ENCODE measurements at places on chromosomes 7 and 10. TPM values are rescaled to one million over a fixed set of nuclear protein-coding genes. Genes with fewer than 3 reads are reported as not detected.

DNA sequence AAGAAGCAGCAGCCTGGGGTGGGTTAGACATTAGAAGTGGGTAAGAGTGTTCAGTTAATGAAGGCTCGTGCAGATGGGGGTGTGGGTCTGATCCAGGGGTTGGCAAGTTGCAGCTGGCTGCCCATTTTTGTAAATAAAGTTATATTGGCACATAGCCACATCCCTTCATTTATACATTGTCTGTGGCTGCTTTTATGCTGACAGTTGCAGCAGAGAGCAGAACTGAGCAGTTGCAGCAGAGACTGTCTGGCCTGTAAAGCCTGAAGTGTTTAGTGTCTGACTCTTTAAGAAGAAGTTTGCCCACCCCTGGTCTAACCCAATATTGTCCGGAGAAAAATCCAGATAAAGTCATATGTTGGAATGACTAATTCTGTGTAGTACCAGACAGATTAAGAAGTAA lies 38.1 kb downstream of the GLRX3 start:
- DNase-seq = no peak

- no peak for DNase-seq
These were observed 141.5 kb upstream of the NRG3 start for GRCh38 chr10:81733542-81733941.

DNA sequence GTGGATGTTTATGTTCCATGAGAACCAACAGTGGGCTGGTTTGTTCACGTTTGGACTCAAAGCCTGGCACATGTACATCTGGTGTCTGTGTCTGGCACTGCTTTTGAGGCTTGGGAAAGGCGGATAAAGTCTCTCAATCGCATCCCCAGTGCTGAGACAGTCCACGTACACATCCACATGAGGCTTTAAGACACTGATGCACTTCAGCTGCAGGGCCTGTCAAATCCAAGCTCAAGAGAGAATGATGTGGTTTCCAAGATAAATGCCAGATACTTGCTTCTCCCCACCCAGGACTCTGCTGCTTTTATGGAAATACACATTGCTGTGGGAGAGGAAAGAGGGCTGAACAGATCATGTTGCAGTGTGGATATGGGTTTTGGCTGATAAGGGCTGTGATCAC lies 178.4 kb downstream of the ADARB2 start:
- no peak for DNase-seq

DNA sequence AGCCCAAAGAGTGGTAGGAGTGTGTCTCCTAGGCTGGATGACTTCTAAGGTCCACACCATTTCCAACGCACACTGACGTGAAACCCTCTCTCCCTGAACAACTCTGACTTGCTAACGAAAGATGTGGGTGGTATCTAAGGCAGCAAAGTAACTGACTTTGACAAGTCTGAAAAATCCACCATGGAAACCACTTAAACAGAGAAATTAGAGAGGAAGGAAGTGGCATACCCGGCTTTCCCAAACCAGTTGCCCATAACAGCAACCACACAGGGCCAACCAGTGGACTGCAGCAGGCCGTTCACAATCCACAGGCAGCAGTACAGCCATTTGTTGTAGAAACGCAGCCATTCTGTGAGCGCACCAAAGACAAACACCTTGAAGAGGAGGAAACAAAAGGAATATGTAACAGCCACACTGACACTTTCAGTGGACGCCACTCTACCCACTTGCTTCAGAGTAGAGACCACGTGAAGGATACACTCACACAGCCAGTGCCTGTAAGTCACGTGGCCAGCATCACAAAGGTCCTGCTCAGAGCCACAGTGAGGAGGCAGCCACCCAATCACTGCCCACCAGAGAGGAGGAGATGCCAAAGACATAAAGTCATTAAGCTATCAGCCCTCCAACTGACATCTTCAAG lies 39.8 kb downstream of the SLC37A3 start:
- DNase-seq = no peak

DNA sequence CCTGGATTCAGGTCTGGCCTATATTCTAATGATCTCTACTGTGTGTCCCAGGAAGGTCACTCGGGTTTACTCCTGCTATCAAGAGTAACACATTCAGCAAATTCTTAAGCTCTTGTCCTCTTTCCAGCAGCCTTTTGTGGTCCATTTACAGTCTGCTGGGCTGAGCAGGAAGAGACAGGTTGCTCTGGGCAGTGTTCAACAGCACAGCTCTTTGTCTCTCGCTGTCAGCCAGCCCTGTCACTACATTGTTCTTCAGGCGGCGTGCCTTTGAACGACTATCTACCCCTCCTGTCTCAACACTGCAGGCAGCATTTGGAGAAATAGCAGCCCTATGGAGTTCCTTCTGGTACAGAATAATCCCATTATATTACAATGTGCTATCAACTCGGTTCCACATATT lies 192.2 kb upstream of the TBX20 start:
- DNase-seq = no peak

DNA sequence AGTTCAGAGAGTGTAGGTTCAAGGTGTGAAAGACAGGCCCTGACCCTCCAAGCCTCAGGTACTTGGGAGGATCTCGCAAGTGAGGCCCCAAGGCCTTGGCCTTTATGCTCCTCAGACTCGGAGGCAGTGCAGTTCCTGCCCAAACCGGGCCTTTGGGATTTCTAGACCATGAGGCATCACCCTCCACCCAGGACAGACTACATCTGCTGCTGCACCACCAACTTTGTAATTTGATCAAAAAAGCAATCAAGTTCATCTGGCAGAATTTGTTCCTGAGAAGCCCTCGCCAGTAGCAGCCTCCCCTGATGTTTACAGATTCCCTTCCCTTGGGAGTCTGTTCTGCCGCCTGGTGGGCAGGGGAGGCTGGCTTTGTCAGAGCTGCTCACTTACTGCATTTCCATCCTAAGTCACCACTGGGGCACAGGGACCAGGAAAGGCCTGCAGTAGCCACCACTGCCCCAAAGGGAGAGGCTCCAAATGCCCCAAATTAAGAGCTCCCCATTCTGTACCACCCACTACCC lies 2.1 kb downstream of the CAMK2G start:
- no peak for DNase-seq

GRCh38 chr10:58347967-58348366 lies 13.2 kb downstream of the UBE2D1 start:
- DNase-seq = no peak

DNA sequence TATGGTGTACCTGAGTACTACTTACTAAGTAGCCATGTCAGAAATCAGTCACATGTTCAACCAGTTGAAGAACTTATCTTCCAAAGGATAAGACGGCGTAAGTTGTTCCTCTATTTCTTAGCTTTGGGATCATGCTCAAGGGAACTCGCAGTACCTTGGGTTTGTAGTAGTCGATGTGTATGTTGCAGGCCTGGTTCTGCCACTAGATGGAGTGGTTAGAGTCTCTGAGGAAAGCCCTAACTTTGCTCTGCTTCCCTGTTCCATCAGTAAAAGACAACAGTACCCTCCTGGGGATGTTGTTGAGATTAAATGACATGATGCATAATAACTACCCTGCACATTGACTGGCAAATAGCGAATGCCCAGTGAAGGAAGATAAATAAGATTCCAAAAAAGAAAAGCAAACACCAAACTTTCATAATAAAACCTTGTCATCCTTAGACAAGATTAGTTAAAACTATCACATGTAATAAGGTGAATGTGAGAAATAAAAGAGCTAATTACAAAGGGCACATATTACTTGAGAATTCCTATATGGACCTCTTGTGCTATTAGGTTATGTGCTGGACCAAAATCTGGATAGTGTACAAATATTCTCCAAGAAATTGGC lies 165.9 kb downstream of the ABCA13 start:
- no peak for DNase-seq

DNA sequence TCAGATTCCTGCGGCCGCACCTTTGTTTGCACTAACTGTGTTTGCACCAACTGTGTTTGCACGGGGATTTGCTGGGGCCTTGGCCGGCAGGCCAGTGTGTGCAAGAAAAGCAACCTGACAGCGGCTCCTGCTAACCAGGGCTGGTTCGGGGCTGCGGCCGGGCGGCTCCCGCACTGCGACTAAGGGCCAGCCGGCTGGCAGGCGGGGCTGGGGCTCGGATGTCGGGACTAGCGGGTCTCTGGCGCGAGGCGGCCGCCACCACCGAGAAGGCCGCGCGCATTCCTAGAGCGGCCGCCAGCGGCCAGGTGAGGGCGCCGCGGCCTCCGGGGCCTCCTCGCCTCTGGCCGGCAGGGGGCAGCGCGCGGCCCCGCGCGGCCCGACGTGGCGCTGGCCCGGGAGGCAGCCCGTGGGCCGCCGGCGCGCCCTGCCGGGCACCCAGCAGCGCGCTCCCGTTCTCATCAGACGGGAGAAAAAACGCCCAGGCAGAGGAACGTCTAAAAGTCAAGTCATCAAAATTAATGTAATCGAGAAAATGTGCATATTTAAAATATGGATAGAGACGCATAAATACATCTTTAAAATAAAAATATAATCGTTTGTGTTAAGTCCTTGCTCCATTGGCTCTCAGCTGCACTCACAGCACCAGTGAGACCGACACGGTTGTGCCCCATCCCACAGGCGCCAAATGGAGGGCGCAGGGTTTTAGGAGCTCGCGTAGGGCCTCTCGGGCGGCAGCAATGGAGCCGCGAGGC lies 38.5 kb downstream of the ZNF777 start:
- no peak for DNase-seq

DNA sequence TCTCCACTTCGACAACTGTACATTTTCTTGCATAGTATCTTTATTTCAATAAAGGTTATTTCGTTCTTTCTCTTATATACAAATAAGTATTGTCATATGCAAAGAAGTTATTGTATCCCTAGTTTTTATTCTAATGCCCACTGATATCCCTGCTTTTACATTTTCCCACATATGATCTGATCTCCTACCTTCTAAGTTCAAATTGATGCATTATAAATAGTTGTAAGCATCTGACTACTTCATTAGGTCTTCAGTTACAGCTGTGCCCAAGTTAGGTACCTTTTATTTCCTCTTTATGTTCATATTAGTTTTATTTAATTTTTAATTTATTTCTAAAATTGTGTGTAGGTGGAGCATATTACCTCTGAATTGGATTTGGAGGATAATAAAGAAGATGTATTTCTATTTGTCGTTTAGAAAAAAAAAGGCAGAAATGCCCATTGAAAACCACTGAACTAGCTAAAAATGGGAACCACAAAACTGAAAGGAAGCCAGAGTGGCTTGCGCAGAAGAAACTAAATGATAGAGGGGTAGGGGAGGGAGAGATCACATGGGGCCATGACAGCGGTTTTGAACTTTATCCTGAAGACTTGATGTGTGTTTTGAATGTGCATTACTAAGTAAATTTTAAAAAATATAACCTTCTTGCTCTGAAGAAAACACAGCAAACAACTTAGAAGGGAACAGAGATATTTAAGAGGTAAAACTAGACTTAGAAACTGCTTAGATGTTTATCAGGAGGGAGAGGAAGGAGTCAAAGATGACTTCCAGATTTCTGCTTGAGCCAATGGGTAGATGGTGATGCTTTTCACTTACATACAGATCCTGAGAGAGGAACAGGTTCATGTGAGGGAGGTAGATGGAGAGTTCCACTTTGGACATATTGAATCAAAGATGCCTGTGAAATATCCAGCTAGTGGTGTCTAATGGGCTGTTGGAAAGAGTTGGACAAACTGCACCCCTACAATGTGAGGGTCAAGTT lies 9.3 kb upstream of the ZC3HAV1L start:
- no peak for DNase-seq

- DNase-seq = no peak
These were observed 4.8 kb upstream of the CHN2 start for GRCh38 chr7:29189743-29190201.

DNA sequence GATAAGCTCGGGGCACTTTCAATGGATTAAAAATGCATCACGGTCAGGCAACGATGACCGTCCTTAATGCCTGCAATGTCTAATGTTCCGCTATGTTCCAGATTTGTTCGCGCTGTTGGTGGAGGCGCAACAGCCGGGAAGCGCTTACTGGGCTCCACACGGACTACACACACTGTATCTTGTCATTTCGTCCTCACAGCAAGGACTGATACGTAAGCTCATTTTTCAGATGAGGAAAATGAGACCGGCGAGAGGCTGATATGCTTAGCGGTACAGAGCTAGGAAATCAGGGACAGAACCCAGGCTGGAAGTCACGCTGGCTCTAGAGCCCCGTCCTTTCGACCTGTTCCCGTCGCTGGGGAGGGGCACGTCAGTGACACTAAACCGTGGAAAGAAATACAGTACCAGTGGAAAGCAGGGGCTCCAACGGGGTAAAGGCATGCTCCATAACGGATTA lies 670 bp downstream of the TPK1 start:
- DNase-seq = no peak

DNA sequence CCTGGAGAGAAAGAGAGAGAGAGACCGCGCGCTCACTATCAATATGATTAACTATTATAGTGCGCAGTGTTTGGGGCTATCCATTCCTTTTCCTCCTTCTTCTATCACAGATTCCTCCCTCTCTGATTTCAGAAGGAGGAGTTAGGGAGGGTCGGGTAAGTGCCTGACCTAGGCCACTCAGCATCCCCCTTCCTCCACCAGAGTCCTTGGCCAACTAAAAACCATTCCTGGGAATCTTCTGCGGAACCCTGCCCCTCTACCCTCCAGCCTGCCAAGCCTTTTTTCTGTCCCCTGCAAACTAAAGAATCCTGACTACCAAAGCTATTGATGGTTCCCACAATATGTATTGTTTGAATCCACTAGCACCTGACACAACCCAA lies 256.2 kb upstream of the NFE2L3 start:
- no peak for DNase-seq

GRCh38 chr7:65746398-65746669 lies 126.5 kb upstream of the VKORC1L1 start:
- DNase-seq = no peak

GRCh38 chr10:69600761-69601330 lies 27.6 kb upstream of the NEUROG3 start:
- no peak for DNase-seq

The C10orf95 gene
- total RNA-seq = 0.22 TPM

The ABCB4 gene
- 1.3 TPM for total RNA-seq

The TSPAN15 gene
- total RNA-seq = 109 TPM

The CC2D2B gene
- 2.6 TPM for total RNA-seq

The POMZP3 gene
- 9.8 TPM for total RNA-seq

The ANKRD30A gene
- 3.5 TPM for total RNA-seq

The RTKN2 gene
- total RNA-seq = 0.06 TPM

The CDHR3 gene
- total RNA-seq = 35.7 TPM

The LRRC72 gene
- not detected for total RNA-seq

The INMT gene
- total RNA-seq = 44.0 TPM

All from mesenteric fat pad (tissue), 1 donor.